ENCODE measurements at places on chromosomes 3 and 15.

DNA sequence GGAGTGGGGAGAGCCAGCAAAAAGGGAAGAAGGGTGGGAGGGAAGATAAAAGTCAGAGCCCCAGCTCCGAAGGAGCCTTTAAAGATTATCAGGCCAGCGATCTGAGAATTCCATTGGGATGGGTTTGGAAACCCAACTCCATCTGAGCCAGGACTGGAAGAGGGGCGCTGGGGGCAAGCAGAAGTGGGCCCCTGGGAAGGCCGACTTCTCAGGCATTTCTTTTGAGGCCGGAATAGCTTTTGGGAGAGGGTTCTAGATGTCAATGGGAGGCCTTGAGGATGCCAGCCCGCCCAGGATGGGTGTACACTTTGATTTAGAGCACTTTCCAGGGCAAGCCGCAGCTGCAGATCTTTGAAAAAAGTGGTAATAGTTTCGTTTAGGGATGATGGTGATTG, 6.6 kb upstream of the SOX2 start:
- DNase-seq, result no peak

- DNase-seq, result no peak
These were observed 38.8 kb upstream of the PLXND1 start for GRCh38 chr3:129645286-129645685.

DNA sequence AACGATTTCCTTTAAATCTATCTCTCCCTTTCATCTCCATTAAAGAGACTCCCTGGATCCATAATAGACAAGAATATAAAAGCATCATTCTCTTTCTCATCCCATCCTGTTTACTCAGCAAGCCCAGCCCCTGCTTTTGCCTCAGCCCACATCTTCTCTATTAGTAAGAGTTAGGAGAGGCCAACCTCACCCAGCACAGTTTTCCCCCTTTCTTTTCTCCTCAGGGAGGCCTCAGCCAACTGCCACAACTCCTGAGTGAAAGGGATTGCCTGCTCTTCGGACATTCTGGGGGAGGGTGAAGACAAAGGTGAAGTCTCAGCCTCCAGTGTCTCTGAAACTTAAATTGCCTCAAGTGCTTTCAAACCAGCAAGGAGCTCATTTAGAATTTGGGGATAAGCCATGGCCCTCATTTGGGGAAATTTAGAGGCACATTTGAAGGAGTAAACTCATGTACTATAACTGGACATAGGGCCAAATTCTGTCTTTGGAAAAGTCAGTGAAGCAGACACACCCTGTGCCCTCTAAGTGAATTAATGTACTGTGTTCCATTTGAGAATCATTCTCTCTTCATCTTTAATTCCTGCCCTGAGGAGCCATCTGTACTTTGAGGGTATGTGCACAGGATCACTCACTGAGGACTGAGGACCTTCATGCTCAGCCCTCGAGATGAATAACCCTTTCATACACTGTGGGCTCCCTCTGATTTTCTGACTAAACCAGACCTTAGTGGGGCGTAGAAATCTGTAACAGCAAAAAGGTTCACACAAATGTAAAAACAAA, 82.5 kb downstream of the SOX2 start:
- no peak for DNase-seq

DNA sequence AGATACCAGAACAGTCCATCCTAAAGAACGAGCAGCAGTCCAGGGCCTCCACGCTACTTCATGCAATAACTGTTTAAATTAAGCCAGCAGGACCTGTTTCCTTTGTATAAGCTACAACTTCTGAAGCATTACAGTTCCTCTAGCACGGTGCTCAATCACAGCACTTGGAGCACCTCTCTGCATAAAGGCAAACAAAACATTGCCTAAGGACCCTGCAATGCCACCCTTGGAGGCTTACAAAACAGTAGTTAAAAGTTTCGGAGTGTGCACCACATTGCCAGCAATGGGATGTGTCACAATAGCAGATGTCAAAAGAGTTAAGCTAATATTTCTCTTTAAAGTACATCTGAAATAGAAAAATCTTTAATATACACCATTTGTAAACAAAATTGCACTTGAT, 2.6 kb upstream of the VPS39 start:
- DNase-seq, result no peak

DNA sequence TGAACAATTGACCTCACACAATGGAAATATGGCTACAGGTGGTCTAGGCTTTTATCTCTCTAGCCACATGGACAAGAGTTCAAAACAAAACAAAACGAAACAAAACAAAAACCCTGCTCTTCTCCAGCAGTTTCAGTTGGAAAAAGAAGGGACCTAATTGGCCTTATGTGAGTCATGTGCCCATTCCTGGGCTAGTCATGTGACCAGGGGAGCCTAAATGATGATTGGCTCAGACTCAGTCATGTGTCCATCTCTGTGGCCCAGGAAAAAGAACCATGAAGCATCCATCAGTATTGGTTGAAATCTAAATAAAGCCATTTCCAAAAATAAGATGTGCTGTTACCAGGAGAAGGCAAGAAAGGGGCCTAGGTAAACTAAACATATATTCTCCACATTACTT, 96.8 kb downstream of the ANXA2 start:
- no peak for DNase-seq

Measured in stimulated activated CD4-positive, alpha-beta T cell treated with anti-CD3 and anti-CD28 coated beads, TNF-alpha, amount 100 ng/mL, for 48 hours (primary cell).